ENCODE measurements at places on chromosomes 13 and 19.

GRCh38 chr19:29574510-29574909 lies 31.6 kb upstream of the POP4 start:
- DNase-seq = no peak

DNA sequence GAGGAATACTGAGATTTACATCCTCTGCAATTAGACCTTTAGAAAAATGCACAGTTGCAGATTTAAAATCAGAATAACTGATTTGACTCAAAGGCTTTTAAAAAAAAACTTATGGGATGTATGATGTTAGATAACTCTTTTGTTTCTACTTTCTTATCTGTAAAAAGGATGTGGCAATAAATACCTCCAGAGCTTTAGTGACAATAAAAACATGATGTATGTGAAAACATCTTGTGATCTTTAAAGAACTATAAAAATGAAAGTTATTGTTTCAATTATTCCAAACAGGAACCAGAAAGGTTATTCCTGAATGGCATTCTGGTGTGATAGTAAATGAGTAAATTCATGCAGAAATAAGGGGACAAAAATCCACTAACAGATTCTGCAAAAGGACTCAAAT lies 2712.2 kb upstream of the PCDH20 start:
- DNase-seq = no peak

DNA sequence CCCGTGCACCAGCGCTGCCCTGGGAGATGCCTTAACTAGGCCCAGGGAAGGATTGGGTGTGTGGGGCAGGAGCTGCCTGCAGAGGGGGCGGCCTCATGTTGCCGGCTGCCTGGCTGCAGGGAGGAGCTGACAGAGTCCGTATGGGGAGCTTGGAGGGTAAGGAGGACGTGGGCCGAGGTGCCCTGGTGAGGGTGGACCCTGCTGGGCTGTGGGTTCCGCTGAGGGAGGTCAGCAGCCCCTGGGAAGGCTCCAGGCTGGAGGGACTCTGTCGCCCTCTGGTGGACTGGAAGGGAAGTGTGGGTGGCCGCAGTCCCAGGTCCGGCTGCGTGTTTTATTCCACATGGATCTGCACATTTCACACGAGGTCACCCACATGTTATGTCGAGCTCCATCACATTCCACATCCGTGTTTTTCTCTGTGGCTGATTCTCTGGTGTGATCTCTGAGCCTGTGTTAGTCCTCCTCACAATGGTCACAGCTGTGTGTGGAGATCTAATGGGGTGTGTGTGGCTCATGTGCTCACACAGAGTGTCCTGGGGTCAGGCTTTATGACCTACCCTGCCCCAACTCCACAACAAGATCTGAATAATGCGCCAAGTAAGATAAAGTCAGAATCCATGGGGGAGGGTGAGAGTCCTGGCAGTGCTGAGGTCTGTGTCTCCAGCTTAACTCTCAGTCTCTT lies 1.8 kb upstream of the CEACAM8 start:
- peak; percentile 24 for DNase-seq

- no peak for DNase-seq
Observed at GRCh38 chr13:49620170-49620621, 8.1 kb upstream of the ARL11 start.

GRCh38 chr19:17784201-17785008 lies 10.5 kb upstream of the B3GNT3 start:
- DNase-seq = peak; percentile 73

- DNase-seq = no peak
Observed at GRCh38 chr19:38838986-38839761, 7.6 kb upstream of the ECH1 start.

- DNase-seq = no peak
Observed at GRCh38 chr19:4533835-4534424, 1.1 kb downstream of the PLIN5 start.

DNA sequence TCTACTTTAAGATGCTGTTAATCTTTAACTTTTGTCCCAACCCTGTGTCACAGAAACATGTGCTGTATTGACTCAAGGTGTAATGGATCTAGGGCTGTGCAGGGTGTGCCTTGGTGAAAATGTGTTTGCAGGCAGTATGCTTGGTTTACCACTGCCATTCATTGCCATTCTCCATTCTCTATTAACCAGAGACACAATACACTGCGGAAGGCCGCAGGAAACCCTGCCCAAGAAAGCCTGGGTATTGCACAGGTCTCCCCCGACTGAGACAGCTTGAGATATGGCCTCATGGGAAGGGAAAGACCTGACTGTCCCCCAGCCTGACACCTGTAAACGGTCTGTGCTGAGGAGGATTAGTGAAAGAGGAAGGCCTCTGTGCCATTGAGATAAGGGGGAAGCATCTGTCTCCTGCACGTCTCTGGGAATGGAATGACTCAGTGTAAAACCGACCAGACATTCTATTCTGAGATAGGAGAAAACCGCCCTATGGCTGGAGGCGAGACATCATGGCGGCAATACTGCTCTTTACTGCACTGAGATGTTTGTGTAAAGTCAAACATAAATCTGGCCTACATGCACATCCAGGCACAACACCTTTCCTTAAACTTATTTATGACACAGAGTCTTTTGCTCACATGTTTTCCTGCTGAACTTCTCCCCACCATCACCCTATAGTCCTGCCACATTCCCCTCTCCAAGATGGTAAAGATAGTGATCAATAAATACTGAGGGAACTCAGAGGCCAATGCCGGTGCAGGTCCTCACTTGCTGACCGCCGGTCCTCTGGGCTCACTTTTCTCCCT lies 13.1 kb upstream of the ZNF888 start:
- no peak for DNase-seq

GRCh38 chr19:49678985-49679770 lies 2.1 kb downstream of the PRMT1 start:
- DNase-seq = no peak

GRCh38 chr13:39952249-39953233 lies 297.1 kb downstream of the COG6 start:
- no peak for DNase-seq

DNA sequence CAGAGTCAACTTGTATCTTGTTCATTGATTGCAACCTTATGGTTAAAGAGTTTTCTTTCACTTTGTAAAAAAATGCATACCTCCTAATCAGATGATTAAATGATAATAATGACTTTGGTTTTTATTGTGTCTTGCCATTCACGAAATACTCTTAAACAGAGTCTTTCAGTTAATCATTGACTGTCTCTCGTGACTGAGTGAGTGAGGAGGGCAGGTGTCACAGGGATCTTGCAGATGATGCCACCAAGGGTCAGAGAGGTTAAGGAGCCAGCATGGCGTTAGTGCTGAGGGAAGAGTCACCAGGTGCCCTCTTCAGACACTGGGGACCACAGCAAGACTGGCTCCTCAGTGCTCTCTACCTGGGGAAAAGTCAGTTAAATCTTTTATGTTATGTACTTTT lies 8.0 kb downstream of the GPATCH1 start:
- DNase-seq = no peak

DNA sequence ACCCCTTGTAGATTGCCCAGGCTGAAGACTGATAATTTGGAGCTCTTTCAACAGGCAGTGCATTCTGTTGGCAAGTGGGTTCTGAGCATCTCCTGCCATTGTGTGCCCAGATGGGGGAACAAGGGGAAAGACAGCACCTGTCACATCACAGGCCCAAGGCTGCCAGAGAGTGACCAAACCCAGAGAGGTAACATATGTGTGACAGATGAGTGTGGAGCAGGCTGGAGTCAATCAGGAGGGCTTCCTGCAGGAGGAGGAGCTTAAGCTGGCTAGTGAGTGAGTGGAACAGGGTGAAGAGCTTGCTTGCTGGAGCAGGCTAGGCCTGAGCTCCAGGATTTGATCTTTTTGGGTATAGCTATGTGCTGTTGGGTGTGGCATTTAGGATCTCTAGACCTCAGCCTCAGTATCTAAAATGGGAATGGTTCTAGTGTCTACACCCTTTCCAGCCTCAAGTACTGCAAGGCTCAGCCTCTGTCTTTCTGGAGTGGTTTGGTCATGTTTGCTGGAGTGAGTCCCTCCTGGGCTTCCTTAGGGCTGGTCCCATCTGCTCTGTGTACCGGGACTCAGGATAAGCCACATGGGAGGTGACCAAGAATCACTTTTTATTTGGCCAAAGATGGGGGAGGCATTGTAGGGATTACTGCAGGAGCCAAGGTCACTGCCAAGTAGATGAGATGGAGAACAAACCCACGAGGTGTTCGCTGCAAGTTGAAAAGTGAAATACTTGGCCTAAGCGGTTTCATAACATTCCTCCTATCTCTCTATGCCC lies 152.4 kb upstream of the TSHZ3 start:
- DNase-seq = no peak

DNA sequence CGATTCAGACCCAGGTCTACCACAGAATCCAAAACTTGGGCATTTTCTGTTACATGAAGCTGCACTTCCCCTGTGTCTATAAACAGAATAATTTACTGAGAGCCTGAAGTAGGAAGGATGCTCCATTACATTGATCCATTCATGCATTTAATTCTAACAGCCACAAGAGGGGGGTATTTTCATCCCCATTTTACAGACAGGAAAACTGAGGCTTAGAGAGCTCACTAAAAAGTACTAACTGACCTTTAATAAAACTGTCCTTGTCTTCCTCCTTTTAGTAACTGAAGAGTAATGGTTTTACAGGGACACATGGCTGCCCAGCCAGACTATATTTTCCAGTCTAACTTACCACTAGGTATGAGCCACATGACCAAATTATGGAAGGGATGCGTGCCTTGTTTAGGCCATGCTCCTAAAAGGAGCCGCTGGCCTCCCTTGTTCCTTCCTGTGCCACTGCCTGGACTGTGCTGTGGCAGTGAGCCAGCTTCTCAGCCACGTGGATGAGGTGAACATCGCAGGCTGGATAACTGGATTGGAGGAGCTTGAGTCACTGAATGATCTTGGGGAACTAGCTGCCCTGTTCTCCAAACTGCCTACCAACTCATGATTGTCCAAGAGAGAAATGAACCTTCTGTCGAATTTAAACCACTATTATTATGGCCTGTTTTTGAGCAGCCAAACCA lies 108.3 kb downstream of the DOCK9 start:
- no peak for DNase-seq

GRCh38 chr19:51698296-51698695 lies 5.2 kb downstream of the SPACA6 start:
- no peak for DNase-seq

GRCh38 chr19:4130744-4131438 lies 7.0 kb upstream of the MAP2K2 start:
- no peak for DNase-seq

DNA sequence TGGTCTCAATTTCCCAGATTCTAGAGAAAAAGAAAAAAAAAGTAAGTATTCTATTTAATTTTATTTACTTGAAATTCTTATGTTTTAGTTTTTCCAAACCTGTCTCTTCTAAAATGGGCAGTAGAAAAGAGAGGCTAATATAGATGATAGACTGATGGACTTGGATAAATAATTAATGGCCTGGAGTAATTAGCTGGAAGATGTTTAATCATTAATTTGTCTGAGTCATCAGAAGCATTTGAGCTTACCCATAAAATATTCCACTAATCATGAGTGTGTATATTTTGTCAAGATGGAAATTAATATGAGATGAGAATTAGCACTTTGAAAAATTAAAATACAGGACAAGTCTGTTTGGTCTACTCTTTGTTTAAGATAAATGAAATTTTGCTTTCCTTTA lies 212.1 kb upstream of the MIR17HG start:
- DNase-seq = no peak

DNA sequence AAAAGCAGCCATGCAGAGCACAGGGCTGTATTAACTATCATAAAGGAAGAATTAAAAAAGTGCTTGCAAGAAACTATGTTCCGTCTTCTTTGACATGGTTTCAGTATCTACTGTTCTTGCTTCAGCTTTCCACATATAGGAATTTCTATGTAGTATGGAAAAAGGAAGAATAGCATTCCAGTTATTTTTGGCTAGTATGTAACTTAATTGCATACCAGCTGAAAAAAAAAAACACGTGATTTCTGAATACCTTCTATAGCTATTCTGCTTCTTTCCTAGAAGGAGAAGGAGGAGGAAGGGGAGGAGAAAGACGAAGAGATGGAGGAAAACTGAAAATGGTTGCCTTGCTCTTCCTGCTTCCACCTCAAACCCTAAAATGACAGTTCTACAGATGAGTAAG lies 619.0 kb downstream of the KCTD12 start:
- DNase-seq = no peak

- no peak for DNase-seq
Observed at GRCh38 chr19:5434970-5435641, 20.1 kb upstream of the ZNRF4 start.

DNA sequence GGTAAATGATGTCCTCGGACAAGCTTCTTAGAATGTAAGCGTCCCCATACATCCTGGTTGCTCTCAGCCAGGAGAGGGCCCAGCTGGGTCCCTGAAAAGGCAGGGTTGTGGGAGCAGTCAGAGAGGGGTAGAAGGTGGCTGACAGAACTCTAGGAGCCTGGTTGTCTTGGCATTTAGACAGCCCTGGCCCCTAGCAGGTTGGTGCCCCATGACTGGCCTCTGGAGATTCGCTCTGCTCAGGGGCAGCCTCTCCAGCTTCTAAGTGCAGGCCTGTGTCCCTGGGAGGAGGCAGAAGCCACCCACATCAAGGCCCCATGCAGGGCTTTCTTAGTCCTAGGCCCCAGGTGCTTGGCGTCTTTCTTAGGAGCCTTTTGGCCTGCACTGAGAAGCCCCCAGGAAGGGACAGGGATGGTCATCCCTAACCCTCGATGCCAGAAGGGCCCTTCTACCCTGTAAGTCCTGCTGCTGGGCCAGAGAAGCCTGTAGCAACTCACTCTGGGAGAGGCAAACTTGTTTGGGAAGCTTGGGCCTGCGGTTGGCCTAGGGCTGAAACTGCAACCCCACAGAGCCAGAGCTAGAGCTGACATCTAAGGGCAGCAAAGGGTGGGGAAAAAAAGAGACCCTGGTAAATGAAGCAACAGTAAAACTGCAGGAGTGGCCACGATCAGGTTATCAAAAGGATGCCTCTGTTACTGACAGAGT lies 2.8 kb upstream of the CDX2 start:
- DNase-seq = no peak

DNA sequence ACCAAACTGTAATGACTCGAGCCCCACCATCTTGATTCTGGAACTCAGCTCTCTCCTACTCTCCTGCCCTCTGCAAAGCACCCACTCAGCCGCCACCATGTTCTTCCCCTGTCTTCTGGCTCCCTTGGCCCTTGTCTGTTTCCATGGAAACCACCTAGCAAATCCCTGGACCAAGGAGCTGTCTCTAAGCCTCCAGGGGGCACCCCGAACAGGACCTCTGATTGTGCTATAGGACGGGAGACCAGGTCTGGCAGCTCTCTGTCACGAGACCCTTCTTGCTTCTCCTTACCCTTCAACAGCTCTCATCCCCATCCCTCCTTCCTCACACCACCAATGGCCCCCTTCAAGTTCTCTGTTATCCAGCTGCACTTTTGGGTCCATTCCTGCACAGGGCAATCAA lies 277.7 kb upstream of the ZNF507 start:
- no peak for DNase-seq

GRCh38 chr13:107043021-107043956 lies 475.4 kb upstream of the ARGLU1 start:
- DNase-seq = no peak
